Calu3 (cell line): ENCODE measurements at places on chromosomes 3 and 15. TPM values are rescaled to one million over a fixed set of nuclear protein-coding genes. Genes with fewer than 3 reads are reported as not detected.

DNA sequence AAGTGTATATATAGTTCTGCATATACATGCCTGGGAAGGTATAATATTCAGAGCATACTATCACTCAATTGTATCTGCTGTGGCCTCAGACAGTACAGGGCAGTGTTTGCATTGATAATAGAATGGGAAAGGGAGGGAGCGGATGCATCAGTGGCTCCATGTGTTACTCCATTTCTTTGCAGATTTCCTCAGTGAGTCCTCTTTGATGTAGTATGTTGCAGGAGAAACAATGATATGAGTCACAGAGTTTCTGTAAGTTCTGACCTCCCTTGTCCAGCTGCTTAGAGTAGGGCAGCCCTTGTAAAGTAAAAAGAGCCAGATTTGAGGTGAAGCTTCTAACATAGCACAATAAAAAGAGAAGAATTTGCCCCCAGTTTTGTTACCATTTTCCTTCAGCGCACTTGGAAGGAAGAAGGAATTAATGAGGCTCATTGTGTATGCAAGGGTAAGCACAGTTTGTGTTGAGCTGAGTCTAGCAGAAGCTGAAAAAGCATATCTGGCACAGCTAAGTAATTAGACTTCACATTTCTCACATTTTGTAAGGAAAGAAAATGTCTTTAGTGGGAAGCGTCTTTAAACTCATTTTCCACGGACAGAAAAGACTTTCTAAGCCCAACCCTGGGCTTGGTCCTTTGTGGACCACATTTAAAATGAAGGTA, 555.8 kb upstream of the IL12A start:
- H3K27ac ChIP-seq, result no peak overlapping the region
- H3K36me3 ChIP-seq, result no peaks in the 10 kb centered on the region
- H3K27me3 ChIP-seq, result no peaks in the 10 kb centered on the region
- H3K4me1 ChIP-seq, result no peaks in the 10 kb centered on the region
- DNase-seq, result no peak

DNA sequence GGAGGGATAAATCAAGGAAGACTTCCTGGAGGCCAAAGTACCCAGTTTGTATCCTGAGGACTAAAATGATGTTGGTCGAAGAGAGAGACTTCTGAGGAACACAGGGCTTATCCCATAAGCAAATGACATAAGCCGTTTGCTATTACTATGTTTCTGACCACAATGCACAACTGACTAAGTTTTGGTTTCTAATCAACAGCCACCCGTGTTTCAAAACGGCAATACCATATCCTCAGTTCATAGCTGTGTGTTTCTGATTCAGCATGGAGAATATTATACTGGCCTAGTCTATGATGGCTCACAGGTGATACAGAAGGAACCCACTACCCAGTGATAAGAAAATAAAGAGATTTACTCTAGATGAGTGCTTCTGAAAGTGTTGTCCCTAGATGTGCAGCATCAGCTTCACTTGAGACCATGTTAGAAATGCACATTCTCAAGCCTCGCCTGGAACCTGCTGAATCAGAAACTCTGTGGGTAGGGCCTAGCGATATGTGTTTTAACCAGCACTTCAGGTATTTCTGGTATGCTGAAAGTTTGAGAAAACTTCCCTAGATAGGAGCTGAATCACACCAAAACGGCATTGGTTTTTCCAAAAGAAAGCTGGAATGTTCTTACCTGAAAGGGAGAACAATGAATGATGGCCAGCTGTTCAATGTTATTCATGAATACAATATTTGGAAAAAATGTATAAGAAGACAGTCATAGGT, 639.7 kb upstream of the NR2F2 start:
- no peaks in the 10 kb centered on the region for H3K27me3 ChIP-seq
- H3K36me3 ChIP-seq, result no peaks in the 10 kb centered on the region
- no peak for DNase-seq
- H3K4me1 ChIP-seq, result no peaks in the 10 kb centered on the region
- H3K27ac ChIP-seq, result no peak overlapping the region

DNA sequence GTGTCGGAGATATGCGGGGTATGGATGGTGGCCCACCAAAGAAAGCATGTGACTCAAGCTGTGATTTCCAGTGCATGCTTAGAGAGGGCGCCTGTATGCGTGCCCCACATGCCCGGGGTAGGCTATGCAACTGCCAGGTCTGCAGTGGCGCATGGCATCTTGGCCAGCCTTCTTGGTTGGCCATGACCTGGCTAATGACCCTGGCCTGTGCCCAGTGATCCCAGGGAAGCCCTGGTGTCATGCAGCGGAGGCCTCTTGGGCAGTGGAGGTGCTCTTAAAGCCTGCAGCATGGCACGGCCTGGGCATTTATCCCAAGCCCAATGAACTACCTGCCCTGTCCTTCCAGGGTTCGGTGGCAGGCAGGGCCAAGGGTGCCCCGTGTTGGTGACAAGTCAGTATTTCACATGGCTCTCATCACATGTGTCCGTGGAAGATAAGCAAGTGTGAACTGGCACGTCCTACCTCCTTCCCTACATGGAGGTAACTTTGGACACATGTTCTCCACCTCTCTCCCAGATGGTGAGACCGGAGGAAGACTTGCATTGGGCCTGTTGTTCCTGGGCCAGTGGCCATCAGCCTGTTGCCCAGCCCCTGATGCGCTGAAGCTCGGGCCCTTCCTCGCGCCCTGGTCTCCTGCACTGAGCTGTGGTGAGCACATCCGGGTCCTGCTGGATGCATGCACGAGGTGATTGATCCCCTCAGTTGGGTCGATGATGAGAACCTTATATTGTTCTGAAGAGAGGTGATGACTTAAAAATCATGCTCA, 192.0 kb downstream of the UBE3A start:
- H3K4me1 ChIP-seq, result no peaks in the 10 kb centered on the region
- no peak overlapping the region for H3K4me3 ChIP-seq

- no peaks in the 10 kb centered on the region for H3K27me3 ChIP-seq
- H3K27ac ChIP-seq, result no peak overlapping the region
- H3K4me3 ChIP-seq, result no peak overlapping the region
- peaks cover 6% of the 10 kb centered on the region for H3K4me1 ChIP-seq
- H3K36me3 ChIP-seq, result no peaks in the 10 kb centered on the region
These were observed 4.5 kb upstream of the KLHL40 start for GRCh38 chr3:42680806-42681205.

GRCh38 chr3:14358426-14359211, 43.8 kb upstream of the SLC6A6 start:
- no peaks in the 10 kb centered on the region for H3K36me3 ChIP-seq
- peaks cover 10% of the 10 kb centered on the region for H3K4me1 ChIP-seq
- DNase-seq, result no peak
- H3K4me3 ChIP-seq, result no peak overlapping the region
- no peak overlapping the region for H3K27ac ChIP-seq

DNA sequence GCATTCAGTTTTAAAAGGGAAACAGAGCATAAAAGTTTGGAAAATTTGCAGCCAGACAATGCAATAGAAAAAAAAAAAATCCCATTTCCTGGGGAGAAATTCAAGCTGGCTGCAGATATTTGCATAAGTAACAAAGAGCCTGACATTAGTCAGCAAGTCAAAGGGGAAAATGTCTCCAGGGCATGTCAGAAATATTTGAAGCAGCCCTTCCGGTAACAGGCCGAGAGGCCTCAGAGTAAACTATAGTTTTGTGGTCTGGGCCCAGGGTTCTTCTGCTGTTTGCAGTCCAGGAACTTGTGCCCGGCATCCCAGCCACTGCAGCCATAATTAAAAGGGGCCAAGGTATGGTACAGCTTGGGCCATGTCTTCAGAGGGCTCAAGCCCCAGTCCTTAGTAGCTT, 411.6 kb upstream of the BCHE start:
- no peaks in the 10 kb centered on the region for H3K4me1 ChIP-seq
- no peak overlapping the region for H3K4me3 ChIP-seq
- H3K36me3 ChIP-seq, result no peaks in the 10 kb centered on the region
- no peaks in the 10 kb centered on the region for H3K27me3 ChIP-seq
- no peak for DNase-seq

DNA sequence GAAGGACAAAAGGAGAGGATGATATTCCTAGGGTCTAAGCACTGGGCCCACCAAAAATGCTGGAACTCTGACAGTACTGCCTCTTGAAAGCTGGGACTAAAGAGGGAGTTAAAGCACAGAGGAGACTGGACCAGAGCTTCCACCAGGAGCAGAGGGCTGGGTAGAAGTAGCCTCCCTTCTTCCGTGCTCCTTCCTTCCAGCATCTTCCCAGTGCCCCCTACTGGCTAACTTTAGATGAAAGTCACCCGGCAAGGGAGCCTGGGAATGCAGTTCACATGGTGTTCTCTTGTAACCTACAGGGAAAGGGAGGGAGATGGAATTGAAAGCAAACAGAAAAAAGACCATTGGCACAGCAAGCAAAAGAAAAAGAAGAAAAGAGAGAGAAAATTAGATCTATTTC, 106.1 kb upstream of the COL8A1 start:
- no peak overlapping the region for H3K27ac ChIP-seq
- no peak overlapping the region for H3K4me3 ChIP-seq
- H3K4me1 ChIP-seq, result peaks cover 18% of the 10 kb centered on the region

DNA sequence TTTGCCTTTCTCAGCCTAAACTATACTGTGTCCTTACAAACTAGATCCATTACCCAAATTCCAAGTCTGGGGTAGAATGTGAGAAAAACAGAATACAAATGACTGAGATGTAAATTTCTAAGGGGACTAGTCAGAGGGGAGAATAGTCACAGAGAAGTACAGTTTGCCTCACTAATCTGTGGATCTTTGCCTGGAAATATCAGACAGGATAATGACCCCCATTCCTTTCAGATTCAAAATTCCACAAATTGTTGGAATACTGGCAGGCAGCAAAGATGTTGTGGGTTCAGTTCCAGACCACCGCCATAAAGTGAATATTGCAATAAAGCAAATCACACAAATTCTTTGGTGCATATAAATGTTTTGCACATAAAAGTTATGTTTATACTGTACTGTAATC, 762.8 kb upstream of the NR2F2 start:
- H3K36me3 ChIP-seq, result peaks cover 4% of the 10 kb centered on the region
- no peak for DNase-seq
- no peak overlapping the region for H3K4me3 ChIP-seq
- peaks cover 12% of the 10 kb centered on the region for H3K4me1 ChIP-seq
- H3K27me3 ChIP-seq, result no peaks in the 10 kb centered on the region

GRCh38 chr3:11238060-11238459, 34.1 kb upstream of the ATG7 start:
- H3K4me3 ChIP-seq, result no peak overlapping the region
- no peak overlapping the region for H3K27ac ChIP-seq
- no peak for DNase-seq
- H3K27me3 ChIP-seq, result no peaks in the 10 kb centered on the region

Gene RTP3
- not detected in 2 replicates for total RNA-seq

Gene TMEM266
- 0.17 TPM in 1 of 2 replicates, not detected in the other for total RNA-seq

Gene IL17RB
- 16.0 and 21.9 TPM in 2 replicates for total RNA-seq
